ENCODE measurements at places on chromosomes 3 and 15. TPM values are rescaled to one million over a fixed set of nuclear protein-coding genes. Genes with fewer than 3 reads are reported as not detected.

DNA sequence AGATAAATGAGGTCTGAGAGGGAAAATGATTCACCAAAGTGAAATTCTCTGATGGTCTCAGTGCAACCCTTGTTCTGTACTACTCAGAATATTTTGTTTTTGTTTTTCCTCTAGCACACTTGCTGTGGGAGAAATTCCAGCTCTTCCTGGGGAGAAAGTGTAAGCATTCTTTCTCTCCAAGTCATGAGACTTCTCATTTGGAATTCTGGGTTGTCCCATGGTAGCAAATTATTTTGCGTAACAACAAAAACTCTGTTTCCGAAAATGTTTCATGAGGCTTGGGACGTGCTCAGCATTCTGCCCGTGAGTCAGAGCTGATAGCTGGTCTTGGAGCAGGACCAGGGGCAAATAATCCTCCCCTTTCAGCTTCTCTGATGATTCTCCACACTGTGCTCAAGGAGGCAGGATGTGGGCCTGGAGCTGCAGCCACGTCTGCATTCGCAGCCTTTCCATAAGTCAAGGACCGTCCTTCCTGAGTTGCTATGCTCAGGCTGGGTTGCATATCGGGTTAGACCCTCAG is 70.3 kb downstream of the SENP2 start:
- no peaks in the 10 kb centered on the region for H3K27me3 ChIP-seq
- H3K36me3 ChIP-seq, result peaks cover 7% of the 10 kb centered on the region
- H3K4me1 ChIP-seq, result peaks cover 3% of the 10 kb centered on the region
- H3K4me3 ChIP-seq, result no peak overlapping the region
- no peak overlapping the region for H3K27ac ChIP-seq

DNA sequence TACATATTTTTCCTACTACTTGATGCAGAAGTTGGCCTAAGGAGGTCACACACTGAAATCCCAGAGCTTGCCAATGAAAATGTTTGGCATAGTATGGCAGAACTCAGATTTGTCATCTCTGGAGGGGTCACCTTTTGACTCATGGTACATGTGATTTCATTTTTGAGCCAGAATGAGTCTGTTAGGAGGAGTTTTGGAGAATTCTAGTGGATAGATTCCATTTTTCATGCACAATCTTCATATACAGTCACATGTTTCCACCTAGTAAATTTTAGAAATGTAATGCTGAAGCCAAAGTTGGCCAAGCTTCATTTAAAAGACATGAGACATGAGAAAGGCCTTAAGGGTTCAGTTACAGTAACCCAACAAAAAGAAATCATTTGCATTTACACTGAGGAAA is 97.8 kb upstream of the IGSF10 start:
- no peaks in the 10 kb centered on the region for H3K4me1 ChIP-seq
- no peak overlapping the region for H3K4me3 ChIP-seq
- H3K36me3 ChIP-seq, result no peaks in the 10 kb centered on the region
- H3K27ac ChIP-seq, result no peak overlapping the region

DNA sequence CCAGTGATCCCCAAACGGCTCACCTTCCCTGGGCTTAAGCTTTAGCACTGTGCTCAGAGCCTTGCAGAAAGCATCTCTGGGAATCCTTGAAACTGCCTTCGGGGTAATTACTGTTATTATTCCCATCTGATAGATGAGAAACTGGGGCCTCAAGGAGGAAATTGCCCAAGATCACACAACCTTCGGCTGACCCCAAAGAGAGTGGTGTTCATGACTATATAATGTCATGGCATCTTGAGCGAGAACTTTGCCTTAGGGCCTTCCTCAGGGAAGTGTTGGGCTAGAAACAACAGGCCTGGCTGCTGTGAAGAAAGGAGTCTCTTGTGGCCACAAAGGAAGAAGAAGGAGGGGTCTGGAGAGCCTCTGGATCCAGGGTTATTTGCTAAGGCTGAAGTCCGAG is 388.7 kb upstream of the CFAP20DC start:
- H3K27ac ChIP-seq, result no peak overlapping the region
- no peak overlapping the region for H3K4me3 ChIP-seq
- no peaks in the 10 kb centered on the region for H3K4me1 ChIP-seq
- H3K36me3 ChIP-seq, result no peaks in the 10 kb centered on the region
- no peak for DNase-seq
- no peaks in the 10 kb centered on the region for H3K27me3 ChIP-seq

DNA sequence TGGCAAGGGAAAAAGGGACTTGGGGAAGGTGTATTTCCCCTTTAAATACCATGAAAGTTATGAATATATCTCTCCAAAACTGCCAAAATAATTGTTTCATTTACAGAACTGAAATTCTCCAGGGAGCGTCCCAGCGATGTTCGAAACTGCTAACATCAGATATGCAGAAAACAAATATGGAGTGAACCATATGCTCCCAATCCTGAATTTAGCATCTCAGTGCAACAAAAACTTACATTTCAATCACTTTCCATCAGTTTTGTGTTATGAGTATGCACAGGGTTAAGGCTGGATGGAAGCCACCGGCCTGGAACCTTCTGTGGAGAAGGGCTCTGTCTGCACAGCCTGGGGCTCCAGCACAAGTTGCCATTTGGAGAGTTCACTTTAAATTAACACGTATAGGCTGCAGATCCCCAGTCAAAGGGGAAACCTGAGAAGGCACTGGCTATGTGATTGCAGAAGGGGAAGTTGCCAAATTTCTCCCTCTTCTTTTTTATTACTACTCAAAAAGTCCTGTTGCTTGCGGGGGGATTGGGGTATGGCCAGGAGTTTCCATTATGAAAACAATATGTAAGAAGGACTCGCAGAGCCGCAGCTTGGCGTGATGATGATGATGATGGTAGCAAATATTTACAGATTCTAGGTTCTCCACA is 56.9 kb upstream of the FOXP1 start:
- no peak overlapping the region for H3K4me3 ChIP-seq
- no peaks in the 10 kb centered on the region for H3K4me1 ChIP-seq
- no peak overlapping the region for H3K27ac ChIP-seq
- H3K27me3 ChIP-seq, result no peaks in the 10 kb centered on the region
- H3K36me3 ChIP-seq, result no peaks in the 10 kb centered on the region

DNA sequence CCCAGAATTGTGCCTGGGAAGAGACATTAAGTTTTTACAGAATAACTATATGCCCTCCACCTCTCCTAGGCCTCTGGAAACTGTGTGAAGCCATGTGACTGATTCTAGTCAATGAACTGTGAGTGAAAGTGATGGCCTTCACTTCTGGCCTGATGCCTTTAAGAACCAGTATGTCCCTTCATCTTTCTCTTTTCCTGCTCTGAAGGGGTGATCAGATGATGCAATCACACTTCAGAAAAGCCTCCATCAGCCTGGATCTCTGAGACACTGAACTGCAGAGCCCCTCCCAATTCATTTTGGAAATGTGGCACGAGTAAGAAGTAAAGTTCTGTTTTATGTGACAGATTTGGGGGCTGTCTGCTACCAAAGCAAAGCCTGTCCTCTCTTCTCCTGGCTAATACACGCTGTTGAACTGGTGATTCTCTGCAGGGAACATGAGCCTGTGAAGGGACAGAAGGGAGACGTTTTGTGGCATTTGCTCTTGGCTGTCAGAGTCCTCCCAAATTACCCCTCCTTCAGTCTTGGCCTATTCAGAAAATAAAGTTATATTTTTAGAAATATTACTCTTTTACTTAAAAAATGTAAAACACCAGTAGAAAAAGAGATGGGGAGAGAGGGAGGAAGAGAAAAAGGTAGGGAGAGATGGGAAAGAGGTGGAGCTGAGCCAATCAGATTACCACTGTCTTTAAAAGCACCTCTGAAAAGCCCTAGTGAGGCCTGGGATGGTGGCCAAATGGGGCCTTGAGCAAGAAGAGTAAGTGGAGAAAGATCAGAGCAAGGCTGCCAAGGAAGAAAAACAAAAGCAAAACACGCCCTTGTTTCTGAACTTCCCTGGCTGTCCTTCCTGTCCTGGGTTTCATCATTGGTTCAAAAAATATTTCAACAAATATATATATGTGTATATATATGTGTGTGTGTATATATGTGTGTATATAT is 40.9 kb upstream of the RYK start:
- no peaks in the 10 kb centered on the region for H3K4me1 ChIP-seq
- H3K27ac ChIP-seq, result peak overlapping the region; percentile 14
- no peaks in the 10 kb centered on the region for H3K36me3 ChIP-seq
- DNase-seq, result no peak
- H3K27me3 ChIP-seq, result no peaks in the 10 kb centered on the region

- no peak overlapping the region for H3K27ac ChIP-seq
- H3K36me3 ChIP-seq, result no peaks in the 10 kb centered on the region
- DNase-seq, result no peak
- H3K4me3 ChIP-seq, result no peak overlapping the region
- no peaks in the 10 kb centered on the region for H3K4me1 ChIP-seq
Measured at GRCh38 chr3:6112546-6112945, 748.4 kb upstream of the GRM7 start.

DNA sequence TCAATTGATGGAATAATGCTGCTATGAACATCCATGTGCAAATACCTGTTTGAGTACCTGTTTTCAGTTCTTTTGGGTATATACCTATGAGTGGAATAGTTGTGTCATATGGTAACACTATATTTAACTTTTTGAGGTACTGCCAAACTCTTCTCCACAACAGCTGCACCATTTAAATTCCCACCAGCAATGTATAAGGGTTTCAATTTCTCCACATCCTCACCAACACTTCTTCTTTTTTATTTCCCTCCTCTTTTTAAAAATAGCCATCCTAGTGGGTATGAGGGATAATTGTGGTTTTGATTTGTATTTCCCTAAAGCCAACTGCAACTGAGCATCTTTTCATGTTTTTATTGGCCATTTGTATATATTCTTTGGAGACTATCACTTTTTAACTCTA is 31.3 kb upstream of the ARHGEF3 start:
- no peaks in the 10 kb centered on the region for H3K36me3 ChIP-seq
- no peak overlapping the region for H3K27ac ChIP-seq
- H3K4me1 ChIP-seq, result no peaks in the 10 kb centered on the region
- no peak overlapping the region for H3K4me3 ChIP-seq

DNA sequence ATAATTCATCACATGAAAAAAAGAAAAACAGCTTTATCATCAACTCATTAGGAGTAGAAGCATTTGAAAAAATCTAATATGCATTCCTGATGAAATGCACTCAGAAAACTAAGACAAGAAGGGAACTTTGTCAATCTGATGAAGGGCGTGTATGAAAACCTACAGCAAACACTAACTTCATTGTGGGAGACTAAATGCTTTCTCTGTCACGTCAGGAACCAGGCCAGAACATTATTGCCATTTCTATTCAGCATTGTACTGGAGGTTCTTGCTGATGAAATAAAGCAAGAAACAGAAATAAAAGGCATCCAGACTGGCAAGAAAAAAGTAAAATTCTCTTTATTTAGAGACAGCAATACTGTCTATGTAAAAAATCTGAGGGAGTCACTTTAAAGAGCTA is 235.2 kb downstream of the GABRB3 start:
- no peak overlapping the region for H3K4me3 ChIP-seq
- H3K36me3 ChIP-seq, result no peaks in the 10 kb centered on the region
- H3K27ac ChIP-seq, result no peak overlapping the region
- no peak for DNase-seq
- no peaks in the 10 kb centered on the region for H3K27me3 ChIP-seq
- H3K4me1 ChIP-seq, result no peaks in the 10 kb centered on the region

GRCh38 chr15:38059665-38060064 is 125.2 kb downstream of the TMCO5A start:
- H3K4me3 ChIP-seq, result no peak overlapping the region
- H3K27me3 ChIP-seq, result no peaks in the 10 kb centered on the region
- H3K36me3 ChIP-seq, result no peaks in the 10 kb centered on the region

GRCh38 chr15:80379693-80380092 is 24.5 kb upstream of the ARNT2 start:
- no peak for DNase-seq
- no peaks in the 10 kb centered on the region for H3K36me3 ChIP-seq
- no peak overlapping the region for H3K4me3 ChIP-seq
- H3K27ac ChIP-seq, result no peak overlapping the region
- H3K4me1 ChIP-seq, result no peaks in the 10 kb centered on the region
- H3K27me3 ChIP-seq, result peaks cover 9% of the 10 kb centered on the region

GRCh38 chr3:114880078-114880477 is 267.0 kb downstream of the ZBTB20 start:
- no peak for DNase-seq
- H3K27ac ChIP-seq, result no peak overlapping the region
- H3K36me3 ChIP-seq, result no peaks in the 10 kb centered on the region
- no peak overlapping the region for H3K4me3 ChIP-seq

DNA sequence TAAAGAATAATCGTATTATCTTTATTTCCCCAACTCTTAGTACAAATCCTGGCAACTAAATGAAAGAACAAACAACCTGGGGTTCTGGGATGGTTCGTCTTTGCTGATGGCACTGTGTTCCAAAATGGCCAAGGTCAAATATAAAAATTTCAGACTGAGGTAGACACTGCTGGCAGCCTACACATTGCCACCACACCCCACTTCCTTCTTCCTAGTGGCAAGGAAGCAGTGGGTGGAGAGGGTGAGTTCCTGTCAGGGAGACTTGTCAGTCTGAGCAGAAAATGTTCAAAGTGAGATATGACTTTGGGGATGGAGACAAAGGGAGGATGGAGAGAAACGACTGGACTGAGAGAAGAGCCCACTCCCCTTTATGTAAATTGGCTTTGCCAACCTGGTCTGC is 69.6 kb downstream of the LMCD1 start:
- H3K4me1 ChIP-seq, result no peaks in the 10 kb centered on the region
- H3K27me3 ChIP-seq, result no peaks in the 10 kb centered on the region
- H3K4me3 ChIP-seq, result no peak overlapping the region
- H3K36me3 ChIP-seq, result no peaks in the 10 kb centered on the region

DNA sequence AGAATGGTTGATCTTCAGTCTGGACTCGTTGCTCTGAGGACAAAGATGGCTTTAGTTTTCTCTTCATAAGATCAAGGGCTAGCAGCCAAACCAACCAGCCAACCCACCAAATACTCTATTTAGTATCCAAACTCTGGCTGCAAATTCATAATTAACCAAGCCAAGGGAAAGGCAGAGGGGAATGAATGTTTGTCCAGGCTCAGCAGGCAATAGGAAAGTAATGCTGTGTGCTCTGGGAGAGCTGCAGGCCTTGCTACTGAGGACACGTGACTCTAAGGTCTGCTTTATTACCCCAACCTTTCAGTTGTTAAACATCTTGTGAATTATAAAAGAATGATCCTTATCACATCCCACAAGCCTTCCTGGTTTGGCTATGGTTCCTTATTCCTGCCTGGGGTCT is 52.3 kb upstream of the GALNT15 start:
- H3K4me3 ChIP-seq, result no peak overlapping the region
- H3K36me3 ChIP-seq, result no peaks in the 10 kb centered on the region
- DNase-seq, result no peak
- no peak overlapping the region for H3K27ac ChIP-seq
- H3K27me3 ChIP-seq, result no peaks in the 10 kb centered on the region

Gene PEX11A
- 6.2 TPM for total RNA-seq

Gene B3GALNT1
- total RNA-seq, result 31.1 TPM

Gene RTP1
- total RNA-seq, result not detected
